ENCODE measurements at places on chromosomes 4 and X.

DNA sequence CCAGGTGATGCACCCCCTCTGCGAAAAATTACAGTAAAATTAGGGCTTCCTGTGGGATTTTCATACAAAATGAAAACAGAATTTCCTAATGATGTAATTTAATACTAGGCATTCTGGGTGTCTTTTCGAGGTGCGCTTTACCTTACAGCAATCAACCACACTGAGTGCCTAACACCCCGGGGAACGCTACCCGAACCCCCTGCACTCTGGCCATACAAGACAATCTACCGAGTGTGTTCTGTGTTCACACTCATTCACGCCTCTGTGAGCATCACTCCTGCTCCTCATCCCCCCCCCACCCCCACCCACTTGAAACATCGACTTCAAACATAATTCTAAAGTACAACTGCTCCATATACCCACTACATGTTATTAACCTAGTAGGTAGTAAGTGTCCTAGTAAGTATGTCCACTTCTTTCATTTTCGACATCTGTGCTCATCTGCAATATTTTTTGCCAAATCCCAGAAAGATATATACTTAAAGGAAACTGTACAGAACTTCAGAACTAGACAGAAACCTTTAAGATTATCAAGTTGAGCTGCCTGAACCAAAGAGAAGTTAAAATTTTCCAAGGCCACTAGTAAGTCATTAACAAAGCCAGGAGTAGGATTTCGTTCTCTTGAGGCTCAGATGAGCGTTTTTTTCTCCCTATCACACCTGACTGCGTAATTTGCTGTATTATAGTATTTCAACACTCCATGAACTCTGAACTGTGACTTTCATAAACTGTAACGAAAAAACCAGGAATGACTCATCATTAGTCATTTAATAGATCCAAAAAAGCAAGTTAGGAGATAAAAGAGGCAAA is 80.0 kb downstream of the FAT1 start:
- no peak for DNase-seq

DNA sequence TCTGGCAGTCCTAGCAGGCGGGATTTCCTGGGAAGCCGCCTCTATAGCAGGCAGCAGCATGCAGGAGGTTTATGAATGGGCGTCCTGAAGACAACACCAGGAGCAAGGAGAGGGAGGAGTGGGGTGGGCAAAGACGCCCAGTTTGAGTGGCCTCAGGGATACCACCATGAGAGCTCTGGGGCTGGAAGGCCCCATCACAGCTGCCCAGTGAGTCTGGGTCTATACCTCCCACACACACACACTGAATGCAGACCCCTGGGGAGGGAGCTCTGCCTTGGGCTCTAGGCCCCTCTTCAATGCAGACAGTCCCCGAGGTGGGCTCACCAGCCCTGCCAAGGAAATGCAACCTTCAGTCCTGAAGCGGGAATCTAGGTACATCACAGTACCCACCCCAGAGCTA is 98.6 kb downstream of the AFAP1 start:
- DNase-seq, result no peak

GRCh38 chr4:56737666-56738065 is 56.6 kb upstream of the HOPX start:
- no peak for DNase-seq

GRCh38 chrX:106626789-106627188 is 15.0 kb downstream of the RADX start:
- DNase-seq, result no peak

DNA sequence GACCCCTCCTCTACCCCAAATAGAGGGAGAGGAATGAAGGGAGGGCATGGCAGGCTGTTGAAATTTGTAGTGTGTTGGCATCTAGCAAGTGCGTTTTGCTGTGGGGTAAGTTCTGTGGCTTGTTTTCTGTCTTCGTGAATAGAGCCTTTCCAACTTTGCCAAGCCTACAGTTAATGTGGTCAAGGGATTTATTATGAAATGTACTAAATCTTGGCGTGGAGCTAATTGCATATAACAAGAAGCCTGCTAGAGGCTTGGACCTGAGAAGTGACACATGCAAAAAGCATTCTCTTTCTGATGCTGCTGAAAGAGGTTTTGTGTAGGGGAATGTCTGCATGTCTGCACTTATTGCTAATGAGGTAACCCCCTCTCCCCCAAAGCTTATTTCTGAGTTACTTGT is 132.2 kb downstream of the BMPR1B start:
- no peak for DNase-seq

Data from kidney (tissue), 22 donors.